ENCODE measurements at places on chromosomes 1 and 21. TPM values are rescaled to one million over a fixed set of nuclear protein-coding genes. Genes with fewer than 3 reads are reported as not detected.

GRCh38 chr1:68720476-68720875, 223.6 kb upstream of the DEPDC1 start:
- no peak for DNase-seq

GRCh38 chr1:224503161-224504118, 68.8 kb upstream of the WDR26 start:
- peak; percentile 63 for DNase-seq

Gene SH3BGR
- not detected for total RNA-seq

GRCh38 chr1:55081905-55082296, 42.6 kb downstream of the PCSK9 start:
- no peak for DNase-seq

DNA sequence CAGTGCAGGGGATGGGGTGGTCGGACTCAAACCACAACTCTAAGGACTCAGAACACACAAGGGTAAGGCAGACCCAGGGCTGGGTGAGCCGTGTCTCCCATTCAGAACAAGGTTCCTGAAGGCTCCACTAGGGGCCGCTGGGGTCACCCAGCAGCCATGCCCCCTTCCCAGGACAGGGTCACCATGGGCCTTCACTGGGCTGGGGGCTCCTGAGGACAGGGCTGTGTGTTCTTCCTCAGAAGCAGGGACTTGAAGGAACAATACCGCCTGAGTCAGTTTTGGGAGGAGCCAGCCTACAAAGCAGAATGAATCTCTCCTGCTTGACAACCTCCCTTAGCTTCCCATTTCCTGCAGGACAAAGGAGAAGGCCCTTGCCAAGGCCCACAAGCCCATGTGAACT, 15.4 kb downstream of the RIMS3 start:
- DNase-seq, result no peak

Gene PEAR1
- total RNA-seq, result not detected

- no peak for DNase-seq
Observed at GRCh38 chr1:13585612-13585991, 2.0 kb downstream of the PDPN start.

DNA sequence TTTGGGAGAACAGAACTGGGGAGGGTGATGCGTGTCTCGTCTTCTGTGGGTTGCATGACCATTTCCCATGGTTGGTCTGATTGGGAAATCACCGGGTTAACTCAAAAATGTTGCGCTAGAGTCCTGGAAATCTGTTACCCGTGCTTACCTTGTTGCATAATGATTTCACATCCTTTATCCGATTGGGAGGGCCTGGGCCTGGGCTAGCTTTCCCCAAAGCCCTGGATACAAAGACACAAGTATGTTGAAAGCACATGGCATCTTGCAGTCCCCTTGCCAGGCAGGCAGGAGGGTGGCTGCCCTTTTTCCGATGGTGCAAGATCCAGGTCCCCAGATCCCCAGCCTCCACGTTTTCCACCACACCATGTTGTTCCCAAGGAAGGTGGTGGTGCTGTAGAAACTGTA, 582 bp downstream of the TRPM2 start:
- DNase-seq, result no peak

DNA sequence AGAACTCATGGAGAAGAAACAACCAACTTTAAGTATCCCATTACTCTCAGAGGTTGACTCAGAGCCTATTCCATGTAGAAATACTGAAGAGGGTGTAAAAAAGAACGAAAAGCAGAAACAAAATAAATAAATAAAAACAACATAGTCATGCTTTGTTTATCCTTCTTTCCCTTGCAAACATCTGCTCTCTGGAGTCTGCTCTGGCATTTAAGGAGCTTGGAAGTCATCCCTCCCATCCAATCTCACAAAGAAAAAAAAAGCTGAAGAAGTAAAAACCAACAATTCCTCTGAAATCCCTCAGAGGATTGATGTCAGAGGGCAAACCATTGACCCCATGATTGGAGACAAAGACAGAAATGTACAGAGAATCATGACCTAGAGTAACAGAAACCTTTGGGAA, 302.6 kb upstream of the GREM2 start:
- no peak for DNase-seq

- DNase-seq, result no peak
Observed at GRCh38 chr1:87647430-87648177, 318.9 kb downstream of the LMO4 start.

Gene CD1D
- total RNA-seq, result not detected

Gene ZYG11A
- total RNA-seq, result 1.0 TPM

Gene PDZK1
- 0.31 TPM for total RNA-seq

Gene RYR2
- total RNA-seq, result 0.05 TPM

GRCh38 chr1:7265771-7266371, 480.6 kb downstream of the CAMTA1 start:
- no peak for DNase-seq

GRCh38 chr1:89786628-89787214, 34.1 kb upstream of the LRRC8D start:
- no peak for DNase-seq

Gene AKR7A3
- 2.0 TPM for total RNA-seq

- DNase-seq, result no peak
Observed at GRCh38 chr1:168774241-168774640, 45.2 kb upstream of the DPT start.

DNA sequence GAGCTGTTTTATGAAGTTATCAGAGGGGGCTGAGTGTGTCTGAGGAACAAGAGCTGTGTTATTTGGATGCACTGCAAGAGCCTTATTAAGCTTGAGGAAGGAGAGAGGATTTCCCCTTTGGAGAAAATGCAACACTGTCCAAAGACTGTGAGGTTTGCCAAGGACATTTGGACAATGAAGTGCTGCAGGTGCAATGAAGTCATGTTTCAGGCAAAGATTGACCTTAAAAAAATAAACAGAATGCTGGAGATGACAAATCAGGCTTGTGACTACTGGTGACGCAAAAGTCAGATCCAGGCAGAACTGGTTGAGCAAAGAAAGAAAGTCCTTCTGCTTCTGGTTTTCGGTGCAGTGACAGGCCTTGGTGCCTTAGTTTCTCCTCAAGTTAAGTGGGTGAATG, 125.2 kb upstream of the KIAA0040 start:
- DNase-seq, result no peak

Gene ADCY10
- 0.48 TPM for total RNA-seq

Gene USH2A
- not detected for total RNA-seq

DNA sequence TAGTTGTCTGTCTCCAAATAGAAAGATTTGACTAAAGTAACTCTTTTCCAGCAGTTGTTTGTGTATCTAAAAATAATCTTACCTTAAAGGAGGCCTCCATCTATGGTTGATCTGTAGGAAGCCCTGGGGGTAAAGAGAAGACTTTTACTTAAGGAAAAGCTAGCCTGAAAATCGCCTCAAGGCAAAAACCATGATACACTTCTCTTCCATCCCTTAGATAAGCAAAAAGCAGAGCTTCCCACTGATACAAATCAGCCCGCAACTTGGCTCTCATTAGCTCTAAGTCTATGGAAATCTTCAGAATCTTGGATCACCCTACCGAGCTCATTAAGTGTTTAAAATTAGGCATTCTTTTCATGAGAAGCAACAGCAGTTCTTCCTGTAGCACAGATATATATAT, 576.9 kb upstream of the PTBP2 start:
- DNase-seq, result no peak

DNA sequence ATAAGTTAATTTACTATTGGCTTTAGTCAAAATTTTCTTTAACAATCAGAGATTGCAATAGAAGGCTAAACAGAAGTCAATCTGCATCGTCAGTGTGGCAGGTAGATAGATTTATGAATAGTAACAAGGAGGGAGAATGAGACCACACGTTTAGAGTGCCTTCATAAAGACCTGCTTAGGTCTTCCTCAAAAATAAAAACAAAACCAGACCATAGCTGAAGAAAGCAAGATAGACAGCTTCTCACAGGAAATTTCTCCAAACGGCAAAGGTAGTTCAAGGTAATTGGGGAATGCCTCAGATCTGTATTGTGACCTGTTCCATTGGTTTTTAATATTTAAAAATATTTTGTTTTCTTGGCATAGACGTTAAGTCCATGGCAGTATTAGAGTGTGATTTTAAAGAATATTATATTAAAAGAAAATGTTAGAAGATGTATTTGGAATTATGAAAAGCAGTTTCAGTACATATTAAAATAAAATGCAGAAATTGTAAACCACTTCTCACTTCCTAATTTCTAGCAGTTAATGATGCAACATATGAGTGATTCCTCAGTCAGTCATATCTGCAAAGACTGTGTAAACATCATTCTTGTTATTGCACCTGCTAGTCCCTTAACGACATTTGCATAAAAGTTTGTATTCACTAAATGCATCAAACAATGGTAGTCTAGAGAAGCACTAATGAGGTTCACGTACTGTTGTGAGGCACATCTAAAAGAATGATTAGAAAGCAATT, 278.0 kb downstream of the HLX start:
- DNase-seq, result no peak

GRCh38 chr1:161506336-161507223, 1.3 kb downstream of the FCGR2A start:
- DNase-seq, result peak; percentile 81

DNA sequence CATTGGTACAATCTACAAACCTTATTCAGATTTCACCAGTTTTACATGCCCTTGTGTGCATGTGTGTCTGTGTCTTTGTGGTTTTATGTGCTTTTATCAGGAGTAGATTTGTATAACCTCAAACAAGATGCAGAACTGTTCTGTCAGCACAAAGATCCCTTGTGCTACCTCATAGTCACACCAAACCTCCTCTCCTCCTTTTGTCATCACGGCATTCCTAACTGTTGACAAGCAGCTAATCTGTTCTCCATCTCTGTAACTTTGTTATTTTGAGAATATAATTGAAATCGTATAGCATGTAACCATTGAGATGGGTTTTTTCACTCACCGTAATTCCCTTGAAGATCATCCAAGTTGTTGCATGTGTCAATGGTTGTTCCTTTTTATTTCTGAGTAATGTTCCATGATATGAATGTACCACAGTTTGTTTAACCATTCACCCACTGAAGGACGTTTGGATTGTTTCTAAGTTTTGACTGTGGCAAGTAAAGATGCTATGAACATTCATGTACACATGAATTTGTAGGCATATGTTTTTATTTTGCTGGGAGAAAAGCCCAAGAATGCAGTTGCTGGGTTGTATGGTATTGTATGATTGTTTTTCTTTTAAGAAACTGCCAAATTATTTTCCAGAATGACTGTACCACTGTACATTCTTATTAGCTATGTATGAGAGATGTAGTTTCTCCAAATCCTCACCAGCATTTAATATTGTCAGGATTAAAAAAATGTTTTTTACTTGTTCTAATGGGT, 78.1 kb upstream of the B3GALT2 start:
- no peak for DNase-seq

GRCh38 chr1:998995-999724, 737 bp downstream of the HES4 start:
- peak; percentile 60 for DNase-seq

- DNase-seq, result no peak
Observed at GRCh38 chr21:26836528-26836927, 8.7 kb downstream of the ADAMTS1 start.

Gene ROR1
- total RNA-seq, result 0.38 TPM

GRCh38 chr1:31234123-31234708, 5.5 kb downstream of the NKAIN1 start:
- no peak for DNase-seq

Gene TIAM1
- 125 TPM for total RNA-seq

Gene CYP4A11
- not detected for total RNA-seq

Gene PPFIA4
- 19.6 TPM for total RNA-seq
